Thymus (tissue), 14 donors: ENCODE measurements at places on chromosomes 2 and 18. TPM values are rescaled to one million over a fixed set of nuclear protein-coding genes. Genes with fewer than 3 reads are reported as not detected.
A peak's percentile ranks its signal among the peaks of the same experiment; 100 is the strongest.

- H3K4me1 ChIP-seq, result no peaks in the 10 kb centered on the region
- no peak overlapping the region for H3K27ac ChIP-seq
- H3K36me3 ChIP-seq, result no peaks in the 10 kb centered on the region
- H3K27me3 ChIP-seq, result no peaks in the 10 kb centered on the region
- DNase-seq, result no peak
- H3K4me3 ChIP-seq, result no peak overlapping the region
Measured at GRCh38 chr18:939166-939565, 34.5 kb downstream of the ADCYAP1 start.

- no peaks in the 10 kb centered on the region for H3K4me1 ChIP-seq
- H3K27me3 ChIP-seq, result no peaks in the 10 kb centered on the region
- no peaks in the 10 kb centered on the region for H3K36me3 ChIP-seq
- DNase-seq, result no peak
- no peak overlapping the region for H3K4me3 ChIP-seq
Measured at GRCh38 chr2:235066895-235067294, 115.1 kb downstream of the SH3BP4 start.

DNA sequence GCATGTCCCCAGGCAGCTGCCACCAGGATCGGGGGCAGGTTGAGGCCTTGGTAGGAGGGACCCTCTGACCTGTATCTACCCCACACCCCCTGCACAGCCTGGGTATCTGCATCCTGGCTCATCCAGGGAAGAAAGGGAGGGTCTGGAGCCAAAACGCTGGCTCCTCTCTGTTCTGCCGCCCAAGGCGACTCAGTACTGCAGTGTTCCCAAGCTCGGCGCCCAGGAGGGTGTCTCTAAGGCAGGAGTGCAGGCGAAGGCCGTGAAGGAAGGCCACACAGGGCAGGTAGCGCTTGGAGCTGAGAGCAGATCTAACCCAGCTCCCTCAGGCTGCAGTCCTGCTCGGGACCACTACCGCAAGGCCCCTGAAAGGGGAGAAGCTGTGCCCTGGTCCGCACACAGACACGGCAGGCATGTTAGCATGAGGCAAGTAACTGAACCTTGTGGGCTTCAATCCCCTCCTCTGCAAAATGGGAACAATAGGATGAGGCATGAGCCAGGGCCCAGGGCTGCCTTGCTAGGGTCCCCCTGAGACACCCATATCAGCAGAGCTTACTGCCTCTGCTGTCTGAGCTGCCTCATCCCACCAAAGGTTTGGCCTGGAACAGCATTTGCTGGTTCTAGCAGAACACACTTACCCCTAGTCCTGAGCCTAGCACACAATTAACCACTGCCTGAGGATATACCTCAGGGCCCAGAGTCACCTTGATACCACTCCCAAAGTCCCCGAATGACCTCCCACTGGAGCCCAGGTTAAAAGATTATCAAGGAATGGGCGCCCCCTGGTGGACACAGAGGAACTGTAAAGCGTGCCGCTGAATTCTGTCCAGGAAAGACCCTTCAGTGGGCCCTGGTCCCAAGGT, 6.5 kb downstream of the PTMA start:
- no peaks in the 10 kb centered on the region for H3K27me3 ChIP-seq
- H3K27ac ChIP-seq, result peak overlapping the region; percentile 58
- H3K36me3 ChIP-seq, result peaks cover 33% of the 10 kb centered on the region
- no peak overlapping the region for H3K4me3 ChIP-seq
- H3K4me1 ChIP-seq, result peaks cover 16% of the 10 kb centered on the region

DNA sequence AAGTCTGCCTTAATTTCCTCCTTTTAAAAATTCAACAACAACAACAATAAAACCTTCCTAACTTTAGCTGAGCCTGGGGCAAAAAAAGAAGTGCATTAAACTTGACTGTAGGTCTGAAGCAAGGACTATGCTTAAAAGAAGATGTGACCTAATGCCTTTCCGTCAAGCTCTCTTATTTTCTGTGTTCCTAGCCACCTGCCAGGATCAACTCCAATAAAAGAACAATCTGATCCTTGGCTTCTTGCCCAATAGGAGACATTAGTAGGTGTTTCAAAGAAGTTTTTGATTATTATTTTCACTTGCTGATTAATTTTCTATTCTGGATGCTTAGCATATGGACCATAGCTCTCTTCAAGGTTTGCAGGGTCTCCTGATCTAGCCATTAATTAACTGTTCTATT, 237.5 kb downstream of the STK39 start:
- H3K36me3 ChIP-seq, result peaks cover 3% of the 10 kb centered on the region
- H3K4me3 ChIP-seq, result no peak overlapping the region
- peaks cover 11% of the 10 kb centered on the region for H3K27me3 ChIP-seq
- no peak overlapping the region for H3K27ac ChIP-seq
- DNase-seq, result no peak

Gene GCA
- 53.4 TPM for polyA plus RNA-seq

DNA sequence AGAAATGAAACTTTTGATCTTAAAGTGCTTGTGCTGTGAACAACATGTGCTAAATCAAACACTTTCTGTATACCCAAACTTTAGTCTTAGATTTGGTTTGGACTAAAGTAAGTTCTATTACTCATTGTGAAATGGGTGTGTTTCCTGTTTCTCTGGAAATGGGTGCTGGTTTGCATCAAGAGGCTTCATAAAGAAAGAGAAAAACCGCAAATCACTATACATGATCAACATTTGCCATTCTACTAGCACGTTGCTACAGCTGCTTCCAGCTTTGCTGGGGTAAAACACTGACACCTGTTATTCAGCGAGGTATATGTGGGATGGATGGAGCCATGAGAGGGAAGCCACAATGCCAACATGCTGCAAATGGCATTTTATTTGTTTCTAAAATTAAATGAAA, 547.0 kb upstream of the ACVR2A start:
- no peaks in the 10 kb centered on the region for H3K4me1 ChIP-seq
- no peaks in the 10 kb centered on the region for H3K36me3 ChIP-seq
- no peak overlapping the region for H3K4me3 ChIP-seq
- no peaks in the 10 kb centered on the region for H3K27me3 ChIP-seq
